PC-3 (cell line): ENCODE measurements at places on chromosomes 1 and 21. TPM values are rescaled to one million over a fixed set of nuclear protein-coding genes. Genes with fewer than 3 reads are reported as not detected.

LMOD1 gene
- 0.06 and 0.07 TPM in 2 replicates for total RNA-seq

BRDT gene
- not detected in 2 replicates for total RNA-seq

LZIC gene
- total RNA-seq, result 27.2 and 32.5 TPM in 2 replicates

GMEB1 gene
- 5.2 and 10.8 TPM in 2 replicates for total RNA-seq

MAN1C1 gene
- total RNA-seq, result 0.11 and 0.75 TPM in 2 replicates

ELAVL4 gene
- not detected in 2 replicates for total RNA-seq

FLG2 gene
- total RNA-seq, result not detected in 2 replicates

SLC1A7 gene
- 0.23 and 0.26 TPM in 2 replicates for total RNA-seq

PFDN2 gene
- 174 and 197 TPM in 2 replicates for total RNA-seq

GPR37L1 gene
- total RNA-seq, result 0.04 TPM in 1 of 2 replicates, not detected in the other

DNAH14 gene
- 36.6 and 42.8 TPM in 2 replicates for total RNA-seq

DNAJC6 gene
- 3.0 and 7.3 TPM in 2 replicates for total RNA-seq

RGS4 gene
- 6.0 and 16.6 TPM in 2 replicates for total RNA-seq

S100A10 gene
- 349 and 400 TPM in 2 replicates for total RNA-seq

LCE2B gene
- not detected in 2 replicates for total RNA-seq

JAM2 gene
- not detected in 2 replicates for total RNA-seq

LCE5A gene
- total RNA-seq, result not detected in 2 replicates

FCRL2 gene
- not detected in 2 replicates for total RNA-seq

SAMD13 gene
- total RNA-seq, result 1.1 and 2.2 TPM in 2 replicates

MPZ gene
- total RNA-seq, result 0.18 TPM in 1 of 2 replicates, not detected in the other

HIPK1 gene
- total RNA-seq, result 18.7 and 19.9 TPM in 2 replicates

CRABP2 gene
- 120 and 150 TPM in 2 replicates for total RNA-seq

KPRP gene
- not detected in 2 replicates for total RNA-seq

PCP4 gene
- not detected in 2 replicates for total RNA-seq

FAM177B gene
- total RNA-seq, result not detected in 2 replicates

SLC26A9 gene
- not detected in 2 replicates for total RNA-seq

ZSCAN20 gene
- 0.84 and 1.6 TPM in 2 replicates for total RNA-seq

OR2T35 gene
- total RNA-seq, result not detected in 2 replicates

EVA1C gene
- 16.1 and 17.5 TPM in 2 replicates for total RNA-seq

RNPEP gene
- total RNA-seq, result 64.7 and 74.8 TPM in 2 replicates

TARS2 gene
- total RNA-seq, result 56.2 and 61.6 TPM in 2 replicates
